HCT116 (cell line): ENCODE measurements at places on chromosomes 7 and 10. TPM values are rescaled to one million over a fixed set of nuclear protein-coding genes. Genes with fewer than 3 reads are reported as not detected.

Gene PKD2L1
- 0.17 TPM for total RNA-seq

Gene NUTM2A
- 0.59 TPM for total RNA-seq

Gene PFKFB3
- 50.8 TPM for total RNA-seq

Gene NUDCD3
- total RNA-seq: 94.6 TPM

Gene LBX1
- total RNA-seq: not detected

Gene MMRN2
- 8.3 TPM for total RNA-seq

GRCh38 chr10:94069884-94070283 lies 76.2 kb downstream of the PLCE1 start:
- no peak for DNase-seq

GRCh38 chr10:130807721-130808120 lies 503.8 kb downstream of the TCERG1L start:
- no peak for DNase-seq

DNA sequence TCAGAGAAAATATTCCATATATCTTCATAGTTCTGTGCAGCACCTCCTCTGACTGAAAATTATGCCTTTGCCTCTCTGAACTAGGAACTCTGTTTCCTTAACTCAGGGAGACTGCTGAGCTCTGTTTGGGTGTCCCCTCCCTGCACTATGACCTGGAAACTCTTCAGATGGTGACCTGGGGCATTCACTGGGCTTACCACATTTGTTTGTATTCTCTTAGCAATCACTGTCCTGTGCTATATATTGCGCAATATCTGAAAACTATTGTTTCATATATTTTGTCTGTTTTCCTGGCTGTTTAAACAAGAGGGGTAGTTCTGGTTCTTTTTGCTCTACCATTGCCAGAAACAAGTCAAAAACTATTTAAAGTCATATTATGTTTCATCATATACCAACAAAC lies 181.8 kb upstream of the KIAA1217 start:
- no peak for DNase-seq

DNA sequence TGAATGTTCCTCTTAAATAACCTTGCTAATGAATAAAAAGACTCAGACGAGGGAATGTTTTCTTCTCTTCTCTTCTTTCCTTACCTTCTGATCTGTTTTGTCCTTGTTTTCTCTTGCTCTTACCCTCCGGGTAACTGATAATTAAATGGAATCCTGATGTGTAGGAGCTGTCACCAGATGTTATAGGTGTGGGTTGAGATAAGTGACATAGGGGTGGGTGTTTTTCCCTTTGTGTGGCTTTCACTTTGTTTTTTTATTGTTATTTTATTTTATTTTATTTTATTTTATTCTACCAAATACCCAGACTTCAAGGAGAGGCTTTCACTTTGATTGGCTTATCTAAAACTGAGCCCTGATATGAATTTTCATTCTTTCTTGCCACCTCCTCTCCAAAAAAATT lies 25.5 kb downstream of the ANLN start:
- DNase-seq: no peak

GRCh38 chr10:8069108-8069507 lies 14.6 kb downstream of the GATA3 start:
- DNase-seq: no peak

- no peak for DNase-seq
These were observed 485.7 kb downstream of the PTPRN2 start for GRCh38 chr7:158101821-158102450.

GRCh38 chr10:117775526-117775925 lies 233.0 kb downstream of the EMX2 start:
- DNase-seq: no peak

DNA sequence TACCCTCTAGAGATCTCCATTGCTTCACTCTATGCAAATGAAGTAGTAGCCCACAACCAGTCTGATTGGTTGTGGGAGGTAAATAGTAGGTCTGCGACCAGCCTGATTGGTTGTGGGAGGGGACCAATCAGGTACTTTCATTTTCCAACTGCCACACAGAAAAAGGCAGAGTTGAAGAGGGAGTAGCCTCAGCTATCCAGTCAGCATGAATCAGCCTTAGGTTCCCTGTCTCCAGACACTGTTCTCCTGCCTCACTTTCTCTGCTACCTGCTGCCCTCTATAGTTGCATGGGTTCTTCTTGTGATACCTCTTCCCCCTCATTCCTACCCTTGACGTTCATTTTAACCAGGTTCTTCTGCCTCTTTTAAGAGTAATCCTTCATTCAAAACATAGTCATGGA lies 114.5 kb upstream of the LYZL1 start:
- DNase-seq: peak; percentile 4

DNA sequence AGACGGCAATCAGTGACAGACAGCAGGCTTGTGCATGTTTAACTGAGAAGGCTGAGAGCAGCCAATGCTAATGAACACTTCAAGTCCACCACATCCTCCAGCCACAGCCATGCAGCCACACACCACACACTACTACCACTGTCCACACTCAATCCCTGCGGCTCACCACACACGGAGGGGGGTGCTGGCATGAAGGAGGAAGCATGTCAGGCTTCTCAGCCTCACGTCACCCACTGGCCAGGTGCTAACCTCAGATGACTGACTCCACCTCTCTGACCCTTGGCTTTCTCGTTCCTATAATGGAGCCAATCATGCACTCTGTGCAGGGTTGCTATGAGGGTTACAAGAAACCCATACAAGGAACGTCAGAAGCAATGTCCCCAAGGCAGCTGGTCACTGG lies 165.4 kb upstream of the RNF32 start:
- DNase-seq: no peak

DNA sequence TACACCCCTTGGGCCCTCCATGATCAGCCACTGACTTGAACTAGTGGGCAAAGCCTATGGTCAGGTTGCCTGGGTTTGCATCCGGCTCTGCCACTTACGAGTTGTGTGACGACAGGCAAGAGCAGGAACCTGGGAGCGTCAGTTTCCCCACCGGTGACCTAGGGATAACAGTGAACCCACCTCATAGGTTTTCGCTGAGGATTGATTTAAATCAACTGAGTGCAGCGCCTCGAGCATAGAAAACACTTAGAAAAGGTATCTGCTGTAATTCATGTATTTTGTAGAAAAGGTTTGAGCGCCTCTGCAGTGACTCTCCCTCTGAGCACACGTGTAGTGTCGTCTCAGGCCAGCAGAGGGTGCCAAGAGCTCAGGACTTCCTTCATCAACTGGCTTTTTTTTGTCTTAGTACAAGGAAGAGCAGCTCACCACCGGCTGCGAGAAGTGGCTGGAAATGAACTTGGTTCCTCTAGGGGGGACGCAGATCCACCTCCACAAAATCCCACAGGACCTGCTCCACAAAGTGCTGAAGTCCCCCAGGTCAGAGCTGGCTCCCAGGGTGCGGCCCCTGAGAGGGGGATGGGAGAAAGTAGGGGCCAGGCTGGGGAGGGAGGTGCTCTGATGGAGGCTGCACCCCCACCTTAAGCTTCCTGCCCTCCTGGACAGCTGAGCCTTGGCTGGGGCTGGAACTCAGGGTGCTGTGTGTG lies 27.7 kb downstream of the BTBD16 start:
- DNase-seq: peak; percentile 73

- no peak for DNase-seq
These were observed 24.8 kb downstream of the DUSP5 start for GRCh38 chr10:110522365-110522988.

DNA sequence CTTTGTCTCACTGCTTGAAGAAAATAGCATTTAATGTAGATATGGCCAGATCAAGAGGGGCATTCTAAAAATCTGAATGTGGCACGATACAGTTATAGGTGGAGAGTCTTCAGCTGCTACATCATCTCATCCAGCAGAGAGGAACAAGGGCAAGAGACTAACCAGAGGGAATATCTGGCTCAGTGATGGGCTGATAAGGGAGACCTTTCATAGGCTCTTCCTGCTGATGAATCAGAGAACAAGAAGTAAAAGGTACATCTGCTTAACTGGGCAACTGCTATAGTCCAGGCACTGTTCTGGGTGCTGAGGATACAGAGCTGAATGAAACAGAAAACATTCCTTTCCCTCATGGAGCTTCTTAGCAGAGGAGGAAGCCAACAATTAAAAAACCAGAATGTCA lies 37.9 kb downstream of the PIP4K2A start:
- DNase-seq: no peak

DNA sequence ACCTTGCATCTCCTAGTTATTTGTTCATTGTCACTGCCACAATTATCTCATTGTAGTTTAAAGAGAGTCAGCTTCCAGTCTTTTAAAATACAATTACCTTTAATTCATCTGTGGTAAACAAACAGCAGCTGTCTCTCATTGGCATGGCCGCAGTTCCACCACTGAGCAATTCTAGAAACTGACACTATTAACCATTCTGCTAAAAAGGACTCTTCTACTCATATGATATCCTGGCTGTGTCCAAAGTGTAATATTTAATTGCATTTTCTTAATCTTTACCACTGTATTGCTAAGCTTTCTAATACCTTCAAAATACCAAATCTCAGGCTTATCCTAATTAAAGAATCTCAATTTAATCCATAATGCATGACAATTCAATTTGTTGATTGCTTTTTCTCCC lies 639.0 kb downstream of the AUTS2 start:
- DNase-seq: no peak
